NCI-H1105 treated with DMSO at 0.1 percent for 48 hours (cell line): ENCODE measurements at places on chromosomes 1 and 21.

DNA sequence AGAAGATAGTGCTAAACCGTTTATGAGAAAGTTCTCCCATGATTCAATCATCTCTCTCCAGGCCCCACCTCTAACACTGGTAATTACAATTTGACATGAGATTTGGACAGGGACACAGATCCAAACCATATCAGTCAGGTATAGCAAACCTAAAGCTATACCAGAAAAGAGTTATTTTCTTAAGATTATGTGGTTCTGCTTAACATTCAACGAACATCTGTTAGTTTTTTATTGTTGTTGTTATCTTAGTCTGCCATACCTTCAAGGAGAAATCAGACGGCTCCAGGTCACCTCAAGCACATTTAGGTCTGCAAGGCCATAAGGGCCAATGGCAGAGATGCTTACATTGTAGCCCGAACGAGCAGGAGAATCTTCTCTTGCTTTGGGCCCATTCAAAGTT is 89.5 kb upstream of the ETV3 start:
- no peak for DNase-seq

DNA sequence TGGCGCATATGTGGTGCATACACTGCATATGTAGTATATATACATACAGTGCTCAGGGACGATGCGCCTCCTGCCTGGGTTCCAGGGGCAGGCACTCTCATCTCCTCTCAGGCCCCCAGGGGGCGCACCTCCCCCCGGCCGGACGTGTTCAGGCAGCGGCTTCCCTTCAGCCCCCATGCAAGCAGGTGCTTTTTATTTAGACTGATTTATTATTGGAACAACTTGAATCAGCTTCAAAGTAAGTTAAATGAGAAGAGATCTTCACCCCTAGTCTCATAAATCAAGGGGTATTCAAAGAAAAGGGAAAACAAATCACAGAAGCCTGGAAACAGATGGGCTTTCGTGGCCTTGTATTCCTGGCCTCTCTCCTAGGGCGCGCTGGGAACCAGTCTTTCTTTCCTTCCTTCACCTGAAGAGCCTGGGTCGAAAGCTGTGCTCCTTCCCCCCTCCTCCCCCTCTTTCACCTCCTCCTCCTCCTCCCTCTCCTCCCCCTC is 64.6 kb downstream of the UBIAD1 start:
- DNase-seq, result peak; percentile 57

DNA sequence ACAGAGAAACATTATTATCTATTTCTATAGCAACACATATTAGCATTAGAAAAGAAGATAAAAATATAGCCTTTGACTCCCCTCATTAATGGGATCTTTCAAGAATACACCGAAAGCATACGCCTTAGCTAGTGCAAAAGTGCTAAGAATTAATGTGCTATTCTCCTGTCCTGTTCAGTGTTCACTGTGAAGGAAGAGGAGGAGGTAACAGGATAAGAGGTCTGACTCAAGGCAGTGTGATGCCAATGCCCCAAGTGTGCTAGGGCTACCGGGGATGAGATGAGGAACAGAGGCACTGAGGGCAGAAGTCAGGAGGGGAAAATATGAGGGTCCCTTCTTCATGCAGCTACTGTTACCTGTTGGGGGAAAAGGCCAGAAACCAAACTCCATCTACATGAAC is 43.5 kb downstream of the USP24 start:
- DNase-seq, result no peak

- DNase-seq, result no peak
Observed at GRCh38 chr1:218828125-218828650, 345.5 kb upstream of the LYPLAL1 start.

DNA sequence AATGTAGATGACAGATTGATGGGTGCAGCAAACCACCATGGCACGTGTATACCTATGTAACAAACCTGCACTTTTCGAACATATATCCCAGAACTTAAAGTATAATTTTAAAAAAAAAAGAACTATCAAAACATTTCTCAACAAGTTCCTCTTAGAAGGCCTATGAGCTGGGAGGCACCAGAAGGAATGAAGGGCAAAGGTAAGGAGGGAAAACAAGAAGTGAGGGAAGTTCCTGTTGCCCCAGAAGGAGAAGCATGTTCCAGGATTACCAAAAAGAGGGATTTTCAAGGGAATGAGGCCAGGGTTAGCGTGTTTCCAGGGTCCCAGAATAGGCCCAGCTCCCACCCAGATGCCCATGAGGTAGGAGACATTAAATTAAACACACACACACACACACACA is 361.0 kb downstream of the SETD4 start:
- no peak for DNase-seq

- no peak for DNase-seq
Observed at GRCh38 chr21:36694593-36695282, 4.2 kb upstream of the SIM2 start.

- no peak for DNase-seq
Observed at GRCh38 chr1:8472668-8473067, 154.8 kb downstream of the SLC45A1 start.

DNA sequence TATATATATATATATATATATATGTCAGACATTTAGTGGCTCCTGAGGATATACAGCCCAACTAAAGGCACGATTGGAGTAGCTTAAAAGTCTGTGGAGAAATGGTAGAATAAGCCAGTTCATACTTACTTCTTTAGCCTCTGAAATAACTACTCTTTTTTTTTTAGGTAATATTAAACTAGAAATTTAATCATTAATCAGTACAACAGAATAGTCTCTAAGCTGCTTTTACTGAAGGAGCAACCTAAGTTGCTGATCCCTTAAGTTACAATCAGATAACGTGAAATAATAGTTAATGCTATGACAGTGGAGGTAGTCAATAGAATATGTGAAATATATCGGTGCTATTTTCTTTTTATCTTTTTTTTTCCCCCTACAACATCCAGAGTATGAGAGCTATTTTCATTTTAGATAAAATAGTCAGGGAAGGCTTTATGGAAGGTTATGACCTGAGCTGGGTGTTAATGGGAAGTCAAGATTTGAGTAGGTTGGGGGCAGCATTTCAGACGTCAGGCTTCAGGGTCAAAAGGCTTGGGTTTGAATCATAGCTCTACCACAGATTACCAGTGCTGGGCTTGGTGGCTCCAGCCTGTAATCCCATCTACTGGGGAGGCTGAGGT is 15.6 kb downstream of the ZMPSTE24 start:
- DNase-seq, result no peak
